Germinal center (tissue), 1 donor: ENCODE measurements at places on chromosomes 16 and 17.
A peak's percentile ranks its signal among the peaks of the same experiment; 100 is the strongest.

DNA sequence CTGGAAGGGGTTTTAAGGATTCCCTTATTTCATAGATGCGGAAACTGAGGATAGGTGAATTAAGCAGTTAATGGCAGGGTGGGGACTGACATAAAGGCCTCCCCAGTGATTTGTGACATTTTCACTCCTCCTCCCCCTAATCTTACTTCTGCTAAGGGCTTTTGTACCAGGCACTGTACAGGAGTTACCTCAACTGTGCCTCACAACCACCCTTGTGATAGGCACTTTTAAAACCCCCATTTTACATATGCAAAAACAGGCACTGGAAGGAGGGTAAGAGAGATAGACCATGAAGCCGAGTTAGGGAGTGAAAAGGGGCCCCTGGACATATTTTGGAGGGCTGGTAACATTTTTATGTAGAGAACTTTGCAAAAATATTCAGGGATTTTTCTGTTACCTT lies 862 bp upstream of the GDE1 start:
- DNase-seq: peak; percentile 14

DNA sequence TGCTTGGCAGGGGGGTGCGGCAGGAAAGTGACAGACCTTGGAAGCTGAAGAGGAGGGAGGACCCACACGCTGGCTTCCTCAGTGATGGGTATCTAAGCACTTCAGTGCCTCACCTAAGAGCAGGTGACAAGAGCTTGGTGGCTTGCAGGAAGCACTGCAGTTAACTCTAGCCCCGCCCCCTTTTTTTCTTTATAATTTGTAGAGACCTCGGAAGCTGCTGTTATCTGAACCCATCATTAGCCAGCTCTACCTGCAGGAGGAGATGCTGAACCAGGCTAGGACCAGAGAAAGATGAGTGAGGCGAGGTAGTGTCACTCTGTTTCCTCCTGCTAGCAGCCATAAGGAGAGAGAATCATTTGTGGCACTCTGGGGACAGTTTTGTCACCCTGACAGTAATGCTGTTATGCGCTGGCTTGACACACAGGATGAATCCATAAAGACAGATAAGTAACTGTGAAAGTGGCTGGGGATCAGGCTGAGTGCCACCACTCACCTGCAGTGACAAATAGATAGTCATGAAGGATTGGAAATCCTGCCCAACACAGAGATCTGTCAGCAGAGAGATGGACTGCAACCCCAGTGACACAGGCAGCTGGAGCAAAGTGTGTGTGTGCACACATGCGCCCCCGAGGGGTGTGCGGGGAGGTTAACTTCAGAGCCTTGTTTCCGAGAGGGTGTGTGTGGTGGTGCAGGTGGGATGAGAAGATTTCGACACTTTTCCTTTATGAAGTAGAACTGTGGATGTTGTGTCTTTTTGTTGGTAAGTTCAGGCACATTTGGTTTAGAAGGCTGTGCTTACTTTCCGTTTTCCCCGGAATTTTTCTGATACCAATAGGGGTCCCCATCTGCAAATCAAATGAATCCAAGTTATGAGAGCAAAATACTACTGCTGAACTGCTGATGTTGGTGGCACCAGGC lies 224.0 kb downstream of the IRX3 start:
- no peak for DNase-seq

DNA sequence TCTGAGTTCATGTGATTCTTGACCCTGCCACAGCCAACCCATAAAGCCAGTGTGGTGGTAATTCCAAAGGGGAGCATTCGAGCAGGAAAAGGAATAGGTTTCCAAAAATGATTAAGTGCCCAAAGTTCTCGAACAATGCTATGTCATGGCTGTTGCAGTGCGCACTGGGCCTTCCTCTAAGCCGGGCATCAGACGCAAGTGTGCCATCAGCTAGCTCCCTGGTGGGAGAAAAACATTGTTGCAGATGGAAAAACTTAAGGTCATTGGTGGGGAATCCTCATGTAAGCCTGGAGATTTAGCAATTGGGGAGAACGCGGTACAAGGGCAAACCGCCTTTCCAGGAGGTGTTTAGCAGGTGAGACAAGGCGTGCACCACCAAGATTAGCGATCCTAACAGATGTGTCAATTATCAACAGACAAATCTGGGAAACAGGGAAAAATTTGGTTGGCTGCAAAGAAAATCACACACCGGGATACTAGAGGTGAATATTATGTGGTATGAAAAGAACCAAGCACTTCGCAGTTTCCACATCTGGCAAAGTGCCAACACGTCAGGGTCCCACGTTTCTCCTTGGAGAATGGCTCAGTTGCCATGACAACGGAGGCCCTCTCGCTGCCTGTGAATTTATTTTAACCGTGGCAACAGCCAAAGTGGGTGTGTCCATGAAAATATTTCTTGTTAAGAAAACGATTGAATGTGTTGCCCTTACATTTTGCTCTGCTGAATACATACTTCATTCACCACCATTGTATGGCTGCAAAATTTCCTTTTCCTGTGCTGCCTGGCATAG lies 118.5 kb upstream of the CACNG5 start:
- DNase-seq: no peak

DNA sequence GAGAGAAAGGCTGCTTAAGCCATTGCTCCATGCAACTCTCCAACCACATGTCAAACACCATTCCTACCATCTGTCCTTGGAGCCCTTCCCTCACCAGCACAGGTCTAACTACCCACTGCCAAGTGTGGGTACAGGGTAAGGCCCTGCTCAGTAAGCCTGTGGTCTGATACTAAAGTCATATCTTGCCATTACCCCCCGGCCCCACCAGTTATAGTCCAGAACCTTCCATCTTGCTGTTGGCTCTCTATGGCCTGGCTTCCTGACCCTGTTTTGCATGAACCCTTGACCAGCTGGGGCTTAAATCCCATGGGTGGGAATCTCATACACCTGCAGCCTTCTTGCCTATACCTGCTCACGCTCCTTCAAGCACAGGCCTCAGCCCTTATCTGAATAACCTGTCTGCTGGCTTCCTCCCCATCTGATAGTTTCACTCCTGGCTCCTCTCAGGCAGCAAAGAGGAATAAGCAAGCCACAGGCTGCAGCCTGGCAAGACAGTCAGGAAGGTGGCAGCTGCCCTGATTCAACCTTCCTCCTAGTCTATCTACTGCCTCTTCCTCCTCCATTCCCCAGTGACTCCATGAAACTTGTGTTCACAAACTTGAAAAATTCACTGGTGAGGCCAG lies 64.1 kb downstream of the ZFHX3 start:
- no peak for DNase-seq

DNA sequence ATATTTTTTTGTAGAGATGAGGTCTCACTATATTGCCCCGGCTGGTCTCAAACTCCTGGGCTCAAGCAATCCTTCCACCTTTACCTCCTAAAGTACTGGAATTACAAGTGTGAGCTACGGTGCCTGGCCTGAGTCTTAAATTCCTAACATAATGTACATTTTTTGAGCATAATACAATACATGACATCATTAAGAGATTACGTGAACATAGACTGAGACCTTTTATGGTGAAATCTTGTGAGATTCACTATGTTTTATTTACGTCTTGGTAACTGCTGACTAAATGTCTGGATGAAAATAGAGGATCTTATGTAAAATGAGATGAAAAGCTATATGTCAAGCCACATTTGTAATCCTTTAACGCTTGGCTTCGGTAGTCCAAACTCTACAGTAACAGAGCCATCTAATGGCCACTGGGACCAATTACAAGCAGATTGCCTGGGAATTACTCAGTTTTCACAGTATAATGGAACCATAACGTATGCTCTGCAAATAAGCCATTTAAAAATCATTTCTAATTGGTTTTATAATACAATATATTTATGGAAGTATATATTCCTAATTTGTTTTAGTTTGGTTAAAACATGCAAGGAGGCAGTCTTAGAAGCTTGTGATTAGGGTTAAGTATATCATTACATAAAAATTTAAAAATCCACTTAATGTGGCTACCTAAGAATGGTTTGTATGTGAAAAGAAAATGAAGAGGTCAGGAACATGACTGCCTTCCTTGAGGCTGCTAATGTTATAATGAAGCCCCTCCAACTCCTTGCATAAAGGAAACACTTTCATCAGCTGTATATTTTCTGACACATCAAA lies 8.1 kb upstream of the EFCAB13 start:
- peak; percentile 75 for DNase-seq

DNA sequence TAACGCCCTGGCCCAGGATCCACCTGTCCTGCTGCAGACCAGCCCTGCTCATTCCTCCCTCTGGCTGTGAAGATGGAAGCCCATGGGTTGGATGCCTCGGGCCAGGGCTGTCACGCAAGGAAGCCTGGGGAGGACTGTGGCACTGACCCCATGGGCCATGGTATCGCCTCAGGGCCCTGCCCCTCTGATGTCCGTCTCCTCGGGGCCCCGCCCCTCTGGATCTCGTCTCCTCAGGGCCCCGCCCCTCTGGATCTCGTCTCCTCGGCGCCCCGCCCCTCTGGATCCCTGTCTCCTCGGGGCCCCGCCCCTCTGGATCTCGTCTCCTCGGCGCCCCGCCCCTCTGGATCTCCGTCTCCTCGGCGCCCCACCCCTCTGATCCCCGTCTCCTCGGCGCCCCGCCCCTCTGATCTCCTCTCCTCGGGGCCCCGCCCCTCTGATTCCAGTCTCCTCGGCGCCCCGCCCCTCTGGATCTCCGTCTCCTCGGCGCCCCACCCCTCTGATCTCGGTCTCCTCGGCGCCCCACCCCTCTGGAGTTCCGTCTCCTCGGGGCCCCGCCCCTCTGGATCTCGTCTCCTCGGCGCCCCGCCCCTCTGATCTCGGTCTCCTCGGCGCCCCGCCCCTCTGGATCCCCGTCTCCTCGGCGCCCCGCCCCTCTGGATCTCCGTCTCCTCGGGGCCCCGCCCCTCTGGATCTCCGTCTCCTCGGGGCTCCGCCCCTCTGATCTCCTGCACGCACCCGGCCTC lies 24.0 kb downstream of the METRNL start:
- no peak for DNase-seq

GRCh38 chr17:38673707-38674013 lies 1.1 kb downstream of the EPOP start:
- DNase-seq: no peak

DNA sequence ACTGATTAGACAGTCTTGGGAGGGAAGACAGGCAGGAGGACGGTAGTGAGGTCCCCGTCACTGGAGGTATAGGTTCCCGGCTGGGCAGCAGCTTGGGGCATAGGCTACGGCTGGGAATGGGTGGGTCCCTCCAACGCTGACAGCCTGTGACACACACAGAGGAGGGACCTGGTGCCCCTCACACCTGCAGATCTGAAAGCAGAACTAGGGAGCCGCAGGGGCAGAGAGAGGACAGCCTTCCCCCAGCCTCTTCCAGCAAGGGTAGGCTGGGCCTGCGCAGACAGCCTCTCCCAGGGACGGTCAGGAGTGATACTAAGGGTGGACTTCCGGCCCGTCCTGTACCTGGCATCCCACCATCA lies 2.0 kb downstream of the P2RX1 start:
- peak; percentile 87 for DNase-seq

- peak; percentile 68 for DNase-seq
Observed at GRCh38 chr17:73710095-73710592, 65.9 kb upstream of the SDK2 start.

DNA sequence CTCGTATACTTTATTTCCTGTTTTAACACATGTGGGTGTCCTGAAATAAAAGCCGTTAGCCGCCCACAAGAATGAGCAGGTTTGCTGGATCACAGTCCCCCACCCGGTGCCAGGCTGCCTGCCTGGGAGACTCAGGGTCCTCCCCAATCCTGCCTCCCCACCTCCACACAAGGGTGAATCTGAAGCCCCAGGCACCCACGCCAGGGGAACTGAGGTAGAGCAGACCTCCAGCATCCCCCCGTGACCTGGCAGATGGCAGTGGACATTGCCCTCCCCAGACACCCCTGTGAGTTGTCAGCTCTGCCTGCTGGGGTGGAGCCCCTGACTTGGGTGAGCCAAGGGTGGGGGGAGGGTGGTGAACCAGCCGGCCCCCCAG lies 114.8 kb downstream of the METRNL start:
- DNase-seq: no peak

GRCh38 chr17:80362428-80363119 lies 52.4 kb upstream of the ENDOV start:
- DNase-seq: no peak

DNA sequence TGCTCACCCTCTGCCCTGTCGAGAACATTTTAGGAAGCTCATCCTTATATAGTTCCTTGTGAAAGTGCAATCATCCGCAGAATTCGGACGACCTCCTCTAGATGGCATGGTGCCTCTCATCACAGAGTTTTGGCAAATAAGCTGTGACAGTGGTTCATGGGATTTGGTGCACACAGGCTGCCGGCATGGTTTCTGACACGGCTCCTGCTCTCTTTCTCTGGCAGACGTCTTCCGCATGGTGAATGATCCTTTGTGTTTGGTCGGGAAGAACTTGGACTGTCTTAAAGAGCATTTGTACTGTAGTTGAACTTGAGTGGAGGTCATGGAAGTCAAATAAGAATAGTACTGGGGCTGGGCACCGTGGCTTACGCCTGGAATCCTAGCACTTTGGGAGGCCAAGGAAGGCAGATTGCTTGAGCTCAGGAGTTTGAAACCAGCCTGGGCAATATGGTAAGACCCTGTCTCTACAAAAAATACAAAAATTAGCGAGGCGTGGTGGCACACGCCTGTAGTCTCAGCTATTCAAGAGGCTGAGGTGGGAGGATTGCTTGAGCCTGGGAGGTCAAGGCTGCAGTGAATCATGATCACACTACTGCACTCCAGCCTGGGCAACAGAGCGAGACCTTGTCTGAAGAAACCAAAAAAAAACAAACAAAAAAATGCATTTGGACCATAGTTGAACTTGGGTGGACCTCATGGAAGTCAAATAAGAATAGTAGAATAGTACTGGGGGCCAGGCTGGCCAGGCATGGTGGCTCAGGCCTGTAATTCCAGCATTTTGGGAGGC lies 34.7 kb upstream of the NAT9 start:
- no peak for DNase-seq

GRCh38 chr16:59593194-59593661 lies 859.1 kb upstream of the GOT2 start:
- no peak for DNase-seq

DNA sequence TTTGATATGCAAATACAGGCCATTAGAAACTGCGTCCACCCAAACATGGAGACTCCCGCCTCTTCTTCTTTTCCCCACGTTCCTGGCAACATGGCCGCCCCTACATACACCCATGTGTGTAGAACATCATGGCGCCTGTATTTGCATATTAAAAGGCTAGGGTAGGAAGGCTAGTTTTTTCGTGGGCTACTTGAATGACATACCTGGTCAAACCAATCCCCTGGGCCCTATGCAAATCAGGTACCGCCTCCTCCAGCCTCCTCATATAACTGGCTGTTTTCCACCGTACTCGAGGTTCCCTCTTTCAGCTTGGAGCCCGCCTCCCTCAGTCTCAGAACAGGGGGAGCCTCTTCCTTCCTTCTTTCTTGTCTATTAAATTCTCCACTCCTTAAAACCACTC lies 840 bp upstream of the CD300LB start:
- no peak for DNase-seq

- no peak for DNase-seq
Observed at GRCh38 chr16:71350821-71351557, 7.5 kb upstream of the CALB2 start.
